ENCODE measurements at places on chromosomes 3 and 15.

DNA sequence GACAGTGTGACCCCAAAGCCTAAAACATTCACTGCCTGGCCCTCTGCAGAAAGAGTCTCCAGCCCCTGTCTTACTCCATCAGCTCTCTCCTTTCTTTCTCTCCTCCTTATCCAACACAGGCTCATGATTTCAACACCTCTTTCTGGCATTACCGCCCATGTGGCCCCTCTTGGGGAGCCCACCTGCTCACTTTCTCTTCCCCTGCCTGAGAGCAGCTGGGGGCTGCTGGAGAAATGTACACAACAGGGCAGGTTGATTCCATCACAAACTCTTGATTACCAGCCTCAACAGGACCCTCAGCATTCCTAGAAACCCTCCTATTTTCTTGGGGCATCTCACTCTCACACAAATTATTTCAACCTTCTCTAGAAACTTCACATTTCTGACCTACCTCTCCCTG lies 98.3 kb downstream of the ABHD5 start:
- no peak overlapping the region for H3K27ac ChIP-seq
- no peaks in the 10 kb centered on the region for H3K36me3 ChIP-seq
- DNase-seq = no peak
- H3K4me3 ChIP-seq = no peak overlapping the region
- H3K4me1 ChIP-seq = no peaks in the 10 kb centered on the region

DNA sequence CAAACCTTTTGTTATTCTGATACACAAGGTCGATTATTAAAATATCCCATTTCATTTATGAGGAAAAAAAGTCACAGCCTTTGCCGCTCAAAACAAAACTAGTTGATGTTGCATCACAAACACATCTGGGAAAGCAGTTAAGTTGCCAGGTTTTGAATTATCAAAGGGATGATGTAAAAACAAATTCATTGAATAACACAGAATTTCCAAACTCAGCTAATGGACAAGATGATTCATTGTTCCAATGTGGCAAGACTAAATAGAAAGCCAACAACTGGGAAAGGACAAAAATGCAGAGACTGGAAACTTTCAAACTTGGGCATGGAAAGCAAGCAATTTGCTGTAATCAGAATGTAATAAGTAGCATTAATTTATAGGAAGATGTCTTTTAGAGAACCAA lies 610.0 kb upstream of the ZNF385D start:
- no peaks in the 10 kb centered on the region for H3K36me3 ChIP-seq
- no peak for DNase-seq
- H3K27me3 ChIP-seq = no peaks in the 10 kb centered on the region

DNA sequence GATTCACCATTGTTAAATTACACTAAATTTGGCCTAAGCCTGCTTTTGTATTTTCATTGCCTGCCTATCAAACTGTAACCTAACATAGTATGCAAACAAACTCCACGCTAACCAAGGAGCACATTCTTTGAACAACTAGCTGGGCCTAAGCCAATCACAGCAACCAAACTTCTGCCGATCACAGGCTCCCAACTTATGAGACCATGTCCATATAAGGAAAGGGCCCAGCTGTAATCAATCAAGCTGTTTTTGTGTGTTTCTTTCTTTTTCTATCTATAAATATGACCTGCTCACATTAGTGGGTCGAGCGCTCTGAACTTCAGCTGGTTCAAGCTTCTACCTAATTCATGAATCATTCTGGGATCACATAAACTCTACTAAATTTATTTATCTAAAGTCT lies 473.6 kb downstream of the SI start:
- H3K4me3 ChIP-seq = no peak overlapping the region
- H3K27ac ChIP-seq = no peak overlapping the region
- DNase-seq = no peak

- no peak overlapping the region for H3K4me3 ChIP-seq
- H3K27me3 ChIP-seq = peaks cover 4% of the 10 kb centered on the region
- DNase-seq = no peak
- no peaks in the 10 kb centered on the region for H3K36me3 ChIP-seq
Measured at GRCh38 chr3:48372377-48372770, 355 bp downstream of the FBXW12 start.

GRCh38 chr15:45866616-45867015 lies 231.8 kb downstream of the SQOR start:
- DNase-seq = no peak
- H3K4me3 ChIP-seq = no peak overlapping the region
- H3K36me3 ChIP-seq = no peaks in the 10 kb centered on the region
- peaks cover 3% of the 10 kb centered on the region for H3K27me3 ChIP-seq
- no peak overlapping the region for H3K27ac ChIP-seq

DNA sequence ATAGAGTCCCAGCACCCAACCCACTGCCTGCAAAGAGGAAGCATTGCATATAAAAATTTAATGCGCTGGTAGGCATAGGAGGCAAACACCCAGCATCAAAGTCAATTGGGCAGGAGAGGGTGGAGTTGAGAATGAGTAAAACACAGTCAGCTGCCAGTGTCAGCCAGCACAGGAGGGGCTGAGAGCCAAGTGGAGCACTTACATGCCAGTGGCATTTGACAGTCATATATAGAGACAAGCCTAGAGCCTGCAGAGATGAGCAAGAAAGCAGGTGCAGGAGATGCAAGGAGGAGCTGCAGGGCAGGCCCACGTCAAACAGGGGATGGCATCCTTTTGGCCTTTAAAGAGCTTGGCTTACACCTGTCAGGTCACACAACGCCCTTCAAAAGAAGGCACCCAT lies 27.6 kb upstream of the ZFAND6 start:
- no peaks in the 10 kb centered on the region for H3K36me3 ChIP-seq
- H3K27me3 ChIP-seq = no peaks in the 10 kb centered on the region
- H3K4me1 ChIP-seq = 0 out of 2 replicates have a peak, but pooled peaks cover 2% of the 10 kb centered on the region
- no peak for DNase-seq

- H3K36me3 ChIP-seq = no peaks in the 10 kb centered on the region
- no peak overlapping the region for H3K27ac ChIP-seq
- H3K4me1 ChIP-seq = no peaks in the 10 kb centered on the region
- H3K4me3 ChIP-seq = no peak overlapping the region
- no peak for DNase-seq
- no peaks in the 10 kb centered on the region for H3K27me3 ChIP-seq
Measured at GRCh38 chr3:44001072-44001471, 240.6 kb upstream of the TOPAZ1 start.

DNA sequence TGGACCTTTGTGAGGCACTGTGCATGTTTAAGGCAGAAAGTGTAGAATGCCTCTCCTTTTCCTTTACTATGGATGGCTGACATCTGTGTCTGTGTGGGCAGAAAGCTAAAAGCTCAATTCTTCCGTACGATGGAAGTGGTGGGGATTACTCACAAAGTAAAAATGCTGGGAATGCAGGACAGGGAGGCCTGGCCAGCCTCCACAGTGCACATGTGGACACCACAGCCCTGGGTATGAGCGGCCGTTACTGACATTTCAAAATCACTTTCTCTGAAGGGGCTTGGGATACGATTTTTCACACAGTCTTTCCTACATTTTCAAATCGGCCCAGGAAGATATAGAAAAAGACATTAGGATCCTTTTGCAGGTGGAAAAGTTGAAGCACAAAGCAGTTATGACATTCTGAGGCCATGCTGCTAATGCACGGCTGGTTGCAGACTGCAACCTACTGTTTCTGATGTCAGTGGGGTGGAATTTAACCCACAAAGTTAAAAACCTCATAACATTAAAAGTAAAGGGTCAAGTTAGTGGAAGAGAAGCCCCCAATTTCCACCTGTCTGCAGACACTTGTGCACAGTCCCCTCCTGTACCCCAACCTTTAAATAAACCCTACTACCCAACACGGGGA lies 27.9 kb downstream of the EHD4 start:
- DNase-seq = no peak
- H3K27ac ChIP-seq = no peak overlapping the region
- no peaks in the 10 kb centered on the region for H3K4me1 ChIP-seq
- H3K4me3 ChIP-seq = no peak overlapping the region
- H3K36me3 ChIP-seq = no peaks in the 10 kb centered on the region

DNA sequence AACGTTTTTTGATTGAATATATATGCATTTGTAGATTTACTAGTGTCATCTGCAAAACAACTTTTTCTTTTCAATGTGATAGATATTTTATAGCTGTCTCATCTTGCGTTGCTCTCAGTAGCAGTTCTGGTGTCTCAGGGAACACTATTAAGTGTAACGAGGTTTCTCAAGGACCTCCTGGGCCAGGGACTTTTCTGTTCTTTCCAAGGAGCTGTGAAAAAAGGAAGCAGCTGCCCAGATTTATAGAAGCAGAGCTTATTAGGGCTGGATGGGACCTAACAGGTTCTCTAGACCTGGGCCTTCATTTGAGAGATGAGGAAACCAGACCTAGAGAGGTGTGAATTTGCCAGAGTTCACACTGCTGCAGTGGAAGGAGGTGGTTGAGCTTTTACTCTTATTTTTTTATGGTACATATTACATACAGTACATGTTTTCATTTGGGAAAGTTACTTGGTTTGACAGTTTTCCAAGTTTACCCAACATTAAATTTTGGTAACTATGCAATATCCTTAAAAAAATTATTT lies 16.1 kb downstream of the MAP2K1 start:
- H3K4me3 ChIP-seq = no peak overlapping the region
- peak overlapping the region; percentile 56 for H3K27ac ChIP-seq
- H3K36me3 ChIP-seq = 0 out of 2 replicates have a peak, but pooled peaks cover 3% of the 10 kb centered on the region
- no peak for DNase-seq
- peaks cover 94% of the 10 kb centered on the region for H3K4me1 ChIP-seq

DNA sequence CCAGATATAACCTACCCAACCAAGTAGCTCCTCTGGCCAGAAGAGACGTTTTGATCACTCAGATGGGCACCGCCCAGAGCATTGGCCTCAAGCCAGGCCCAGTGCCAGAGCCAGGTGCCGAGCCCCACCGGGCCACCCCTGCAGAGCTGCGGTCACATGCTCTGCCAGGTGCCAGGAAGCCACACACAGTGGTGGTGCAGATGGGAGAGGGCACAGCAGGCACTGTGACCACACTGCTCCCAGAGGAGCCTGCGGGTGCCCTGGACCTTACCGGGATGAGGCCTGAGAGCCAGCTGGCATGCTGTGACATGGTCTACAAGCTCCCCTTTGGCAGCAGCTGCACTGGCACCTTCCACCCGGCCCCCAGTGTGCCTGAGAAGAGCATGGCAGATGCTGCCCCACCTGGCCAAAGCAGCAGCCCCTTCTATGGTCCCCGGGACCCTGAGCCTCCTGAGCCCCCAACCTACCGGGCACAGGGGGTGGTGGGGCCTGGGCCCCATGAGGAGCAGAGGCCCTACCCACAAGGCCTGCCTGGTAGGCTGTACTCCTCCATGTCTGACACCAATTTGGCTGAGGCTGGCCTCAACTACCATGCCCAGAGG lies 19.1 kb upstream of the APEH start:
- H3K36me3 ChIP-seq = no peaks in the 10 kb centered on the region
- no peak overlapping the region for H3K27ac ChIP-seq
- H3K4me3 ChIP-seq = no peak overlapping the region

Measured in DND-41 (cell line).